KBM-7 (cell line): ENCODE measurements at places on chromosomes 6 and 20.

GRCh38 chr20:36784900-36785299, 11.3 kb upstream of the DSN1 start:
- DNase-seq: no peak

DNA sequence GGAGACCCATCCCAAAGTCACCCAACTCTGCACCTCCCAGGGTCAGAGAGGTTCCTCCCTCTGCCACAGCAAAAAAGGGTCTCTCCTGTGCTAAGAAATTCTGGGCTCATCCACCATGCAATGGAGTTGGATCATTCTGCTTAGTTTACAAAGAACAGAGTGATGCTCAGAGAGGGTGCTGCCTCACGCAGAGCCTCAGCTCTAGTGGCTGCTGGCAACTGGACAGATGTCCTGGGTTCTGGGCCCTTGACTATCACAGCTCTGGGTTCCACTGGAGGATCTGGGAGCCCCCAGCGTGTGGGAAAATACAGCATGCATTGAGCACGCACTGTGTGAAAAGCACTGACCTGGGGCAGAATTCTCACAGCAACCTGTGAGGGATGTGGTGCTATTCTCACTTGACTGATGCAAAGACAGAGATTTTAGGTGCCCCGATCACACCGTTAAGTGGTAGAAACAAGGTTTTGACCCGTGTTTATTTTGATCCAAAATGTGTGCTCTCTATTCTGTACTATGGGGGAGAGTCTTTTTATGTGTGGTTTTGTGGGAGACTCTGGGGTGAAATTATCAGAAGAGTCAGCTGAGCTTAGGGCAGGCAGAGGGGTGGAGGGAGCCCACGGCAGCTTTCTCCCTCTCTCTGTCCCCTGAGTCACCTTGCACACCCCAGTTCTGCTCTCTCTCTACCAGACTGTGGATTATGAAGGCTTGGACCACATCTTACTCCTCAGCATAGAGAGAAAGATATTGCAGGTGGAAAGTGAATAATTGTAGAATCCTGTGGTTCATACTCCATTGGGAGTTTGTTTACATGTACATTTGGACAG, 19.9 kb downstream of the TREML4 start:
- no peak for DNase-seq

- DNase-seq: no peak
Measured at GRCh38 chr6:117530467-117531242, 48.2 kb downstream of the DCBLD1 start.

- no peak for DNase-seq
Measured at GRCh38 chr6:134634466-134634865, 315.4 kb downstream of the ALDH8A1 start.

- no peak for DNase-seq
Measured at GRCh38 chr6:148530976-148531375, 188.3 kb downstream of the SASH1 start.

GRCh38 chr6:133817460-133818047, 71.4 kb upstream of the TCF21 start:
- DNase-seq: peak; percentile 19

DNA sequence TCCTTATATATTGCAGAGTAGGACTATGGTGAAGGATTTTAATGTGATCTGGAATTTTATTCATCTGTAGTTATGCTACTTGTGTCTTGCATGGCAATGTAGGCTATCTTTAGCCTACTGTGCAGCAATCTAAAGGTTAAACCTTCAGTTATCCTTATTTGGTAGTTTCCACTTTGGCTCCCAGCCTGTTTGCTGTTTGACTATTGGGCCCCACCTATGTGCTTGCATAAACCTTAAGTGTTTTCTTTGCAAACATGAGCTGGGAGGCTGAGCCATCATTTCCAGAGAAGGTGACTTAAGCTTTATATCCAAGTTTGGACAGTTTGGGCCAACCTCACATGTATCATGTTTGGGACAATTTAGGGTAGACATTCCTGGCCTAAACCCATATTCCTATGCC, 537.5 kb downstream of the BTBD3 start:
- DNase-seq: no peak

GRCh38 chr20:53581444-53582250, 12.0 kb downstream of the ZNF217 start:
- DNase-seq: peak; percentile 31

DNA sequence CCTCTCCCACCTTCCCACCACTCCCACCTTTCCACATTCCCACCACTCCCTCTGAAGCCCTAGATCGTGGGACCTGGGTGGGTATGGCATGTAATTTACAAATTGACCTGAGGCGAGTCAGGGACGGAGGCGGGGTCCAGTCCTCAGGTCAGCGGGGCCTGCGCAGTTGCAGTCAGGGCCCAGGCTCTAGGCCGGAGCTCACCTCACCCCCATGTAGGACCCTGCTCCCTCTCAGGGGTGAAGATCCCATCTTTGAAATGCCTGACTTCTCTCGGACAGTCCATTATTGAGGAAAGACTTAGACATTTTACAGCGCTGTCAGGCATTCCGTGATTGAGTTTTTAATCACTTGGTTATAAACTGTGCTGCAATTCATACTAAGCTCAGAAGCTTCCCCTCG, 10.5 kb downstream of the THBS2 start:
- DNase-seq: no peak

GRCh38 chr6:108598305-108598863, 37.7 kb downstream of the FOXO3 start:
- DNase-seq: peak; percentile 73

GRCh38 chr20:24277196-24277595, 192.2 kb upstream of the SYNDIG1 start:
- no peak for DNase-seq

DNA sequence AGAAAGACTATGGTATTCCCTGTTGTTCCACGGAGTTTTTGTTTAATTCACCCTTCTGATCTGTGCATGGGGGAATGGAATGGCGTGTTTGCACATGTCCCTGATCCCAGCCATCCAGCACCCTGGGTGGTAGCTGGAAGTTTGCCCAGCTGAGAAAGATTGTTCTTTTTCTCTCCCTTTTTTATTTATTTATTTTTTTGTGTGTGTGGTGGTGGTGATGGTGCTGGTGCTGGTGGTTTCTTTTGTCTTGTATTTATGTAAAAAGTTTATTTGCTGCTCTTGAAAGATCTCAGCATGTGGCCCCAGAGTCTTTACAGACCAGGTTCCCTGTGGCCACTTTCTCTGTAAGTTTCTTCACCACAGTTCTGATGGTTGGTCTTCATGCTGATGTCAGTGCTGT, 372.6 kb downstream of the UTRN start:
- no peak for DNase-seq

GRCh38 chr6:106561686-106562405, 67.5 kb downstream of the RTN4IP1 start:
- DNase-seq: no peak

- no peak for DNase-seq
Measured at GRCh38 chr6:38495922-38496635, 143.7 kb downstream of the BTBD9 start.

DNA sequence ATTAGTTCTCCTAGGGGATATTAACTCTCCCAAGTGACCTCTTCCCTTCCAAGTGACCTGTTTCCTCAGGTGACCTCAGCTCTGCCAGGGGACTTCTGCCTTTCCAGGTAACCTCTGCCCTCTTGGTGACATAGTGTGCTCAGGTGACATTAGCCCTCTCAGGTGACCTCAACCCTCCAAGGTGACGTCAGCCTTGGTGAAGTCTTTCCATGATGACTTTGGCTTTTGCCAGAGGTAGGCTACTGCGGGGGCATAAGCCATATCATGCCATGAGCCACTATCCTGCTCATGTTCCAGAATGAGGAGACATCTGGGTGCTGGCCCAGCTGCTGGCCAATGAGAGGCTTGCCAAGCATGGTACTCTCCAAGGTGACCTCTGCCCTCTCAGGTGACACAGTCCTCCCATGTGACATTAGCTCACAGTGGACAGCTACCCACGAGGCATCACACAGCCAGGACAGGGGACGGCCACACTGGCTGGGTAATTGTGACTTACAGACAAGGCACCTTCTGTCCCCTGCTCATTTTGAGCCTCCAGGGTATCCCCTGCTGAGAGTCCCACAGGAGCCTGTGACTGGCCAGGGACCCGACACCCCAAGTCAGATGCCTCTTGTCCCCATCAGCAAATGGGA, 31.1 kb downstream of the UBD start:
- DNase-seq: no peak

DNA sequence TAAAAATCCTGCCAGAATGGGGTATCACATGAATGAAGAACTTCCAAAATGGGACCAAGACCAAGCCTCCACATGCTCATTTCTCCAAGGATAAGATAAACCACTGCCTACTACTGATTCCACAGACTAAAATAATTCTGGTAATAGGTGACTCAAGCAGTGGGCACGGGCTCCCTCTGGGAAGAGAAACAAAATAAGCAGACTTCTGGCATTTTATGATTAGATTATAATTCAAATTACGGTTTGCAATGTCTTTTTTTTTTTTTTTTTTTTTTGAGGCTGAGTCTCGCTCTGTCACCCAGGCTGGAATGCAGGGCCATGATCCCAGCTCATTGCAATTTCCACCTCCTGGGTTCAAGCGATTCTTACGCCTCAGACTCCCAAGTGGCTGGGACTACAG, 16.0 kb downstream of the UQCC1 start:
- no peak for DNase-seq

- DNase-seq: no peak
Measured at GRCh38 chr6:128069188-128069587, 168.3 kb upstream of the THEMIS start.

- DNase-seq: peak; percentile 39
Measured at GRCh38 chr6:36851626-36852025, 12.4 kb upstream of the CPNE5 start.

DNA sequence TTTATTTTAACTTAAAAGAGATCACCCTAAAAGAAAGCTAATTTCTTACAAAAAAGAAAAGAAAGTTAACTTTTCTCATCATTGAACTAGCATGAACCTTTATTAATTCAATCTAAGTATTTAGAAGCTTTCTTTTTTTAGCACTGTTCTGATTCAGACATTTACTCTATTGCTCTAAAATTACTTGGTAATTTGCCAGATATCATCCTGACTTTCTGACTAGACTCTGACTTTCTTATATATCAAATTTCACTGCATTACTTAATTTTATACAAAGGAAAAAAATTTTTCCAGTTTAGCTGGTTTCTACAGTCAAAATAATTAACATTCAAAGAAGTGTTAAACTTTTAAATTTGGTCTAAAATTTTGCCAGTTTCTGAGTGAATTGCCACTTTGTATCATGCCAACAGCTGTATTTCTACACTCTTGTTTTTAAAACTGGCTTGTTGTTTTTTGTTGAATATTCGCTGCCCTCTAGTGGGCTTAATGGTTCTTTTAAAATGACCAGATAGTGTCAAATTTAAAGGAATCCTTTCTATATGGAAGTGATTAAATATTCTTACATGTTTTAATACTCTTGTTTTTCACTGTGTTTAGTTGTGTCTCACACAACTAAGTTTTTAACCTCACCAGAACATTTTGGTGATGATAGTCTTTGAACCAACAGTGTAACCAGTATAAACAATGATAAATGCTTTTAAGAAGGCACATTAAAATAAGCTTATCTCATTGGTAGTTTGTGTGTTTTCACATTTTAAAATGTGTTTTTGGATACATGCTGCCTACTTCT, 102.0 kb downstream of the POPDC3 start:
- peak; percentile 87 for DNase-seq

DNA sequence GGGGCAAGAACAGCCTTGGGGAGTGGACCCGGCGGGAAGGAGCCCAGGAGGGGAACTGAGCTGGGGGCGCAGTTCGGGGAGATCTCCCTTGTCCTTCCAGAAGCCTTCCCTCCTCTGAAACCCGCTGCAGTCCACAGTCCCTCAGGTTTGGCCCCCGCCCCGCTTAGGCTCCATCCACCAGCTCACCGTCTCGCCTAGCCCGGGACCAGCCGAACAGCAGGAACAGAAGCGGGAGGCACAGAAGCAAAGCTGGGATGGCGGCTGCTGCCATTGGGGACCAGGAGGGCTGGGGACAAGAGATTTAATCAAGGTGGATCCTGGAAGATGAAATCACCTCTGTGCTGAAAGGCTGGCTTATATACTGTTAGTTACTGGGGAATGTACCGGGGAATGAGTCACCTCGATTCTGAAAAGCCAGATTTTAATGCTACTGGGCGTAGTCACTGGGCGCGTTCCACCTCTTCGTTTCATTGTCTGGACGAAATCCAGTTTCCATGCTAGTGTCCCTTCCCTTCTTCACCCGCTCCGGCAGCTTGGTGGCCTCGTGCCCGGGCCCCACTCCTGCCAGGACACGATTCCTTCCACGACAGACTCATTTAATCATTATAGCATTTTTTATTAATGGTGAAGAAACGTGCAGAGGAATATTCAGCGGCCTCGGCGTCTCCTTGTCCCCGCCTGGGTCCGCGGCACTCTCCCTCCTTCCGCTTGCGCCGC, at the start of gene RAET1L:
Gene RAET1L (minus strand): TSS at position 332 of the 717 bp plus-strand sequence. CDS start 61 bp downstream, at position 271.
- no peak for DNase-seq

- DNase-seq: no peak
Measured at GRCh38 chr6:30836957-30837356, 47.4 kb upstream of the DDR1 start.

DNA sequence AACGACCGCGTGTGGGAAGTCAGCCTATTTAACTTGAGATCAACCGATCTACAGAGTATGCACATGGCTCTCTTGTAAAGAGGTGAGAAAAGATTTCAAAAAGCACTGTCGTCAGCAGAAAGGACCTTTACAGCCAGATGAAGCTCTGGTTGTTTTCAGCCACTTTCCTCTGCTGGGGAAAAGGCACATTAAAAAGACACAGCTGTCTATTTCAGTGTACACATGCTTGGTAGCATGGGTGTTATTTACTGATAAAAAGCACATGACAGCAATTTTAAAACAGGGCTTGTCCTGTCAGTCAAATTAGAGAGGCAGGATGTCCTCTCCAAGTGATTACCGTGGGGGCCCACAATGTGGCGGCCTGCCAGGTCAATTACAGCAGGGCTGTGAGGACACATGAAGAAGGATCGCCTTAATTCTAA, 188.9 kb downstream of the PRKN start:
- no peak for DNase-seq

DNA sequence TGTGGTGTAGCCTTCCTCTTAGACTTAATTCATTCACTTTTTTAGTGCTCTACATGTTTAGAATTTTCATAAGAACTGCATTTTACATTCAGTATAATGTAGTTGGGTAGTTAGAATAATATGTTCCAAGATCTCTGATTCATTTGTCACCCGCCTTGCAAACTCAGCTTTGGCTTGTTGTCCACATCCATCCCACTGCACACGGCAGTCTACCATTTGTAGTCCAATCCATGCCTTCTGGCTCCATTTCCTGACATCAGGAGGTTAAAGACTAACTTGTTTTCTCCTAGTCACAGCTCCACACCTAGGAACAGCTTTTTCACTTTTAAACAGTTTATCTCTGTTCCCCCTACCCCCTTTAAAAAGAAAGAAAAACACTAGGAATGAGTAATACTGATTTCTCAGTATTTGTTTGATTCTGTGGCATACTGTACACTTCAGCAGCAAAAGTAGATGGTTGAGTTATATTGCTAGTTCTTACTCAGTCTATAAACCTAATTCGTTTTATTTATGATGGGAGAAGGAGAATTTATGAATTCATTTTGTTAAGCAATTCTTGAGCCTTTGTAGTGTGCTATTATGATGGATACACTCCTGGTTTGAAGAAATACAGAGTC, 180.9 kb downstream of the ARID1B start:
- no peak for DNase-seq

DNA sequence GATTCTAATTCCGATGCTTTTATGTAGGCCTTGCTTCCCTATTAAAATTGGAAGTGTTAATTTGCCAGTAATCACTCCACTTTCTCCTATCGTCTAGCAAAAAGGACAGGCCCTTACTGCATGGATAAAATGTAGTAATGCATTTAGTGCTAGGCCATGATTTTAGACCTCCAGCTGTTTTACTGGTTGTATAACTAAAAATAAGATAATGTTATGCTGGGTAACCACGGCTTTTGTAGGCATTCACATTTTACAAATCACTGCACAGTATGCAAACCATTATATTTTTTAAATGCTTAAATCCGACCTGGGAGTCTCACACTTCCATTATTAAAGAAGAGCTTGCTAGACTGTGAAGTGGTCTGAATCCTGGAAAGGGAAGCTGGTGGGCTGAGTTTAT, 179.5 kb downstream of the TFAP2A start:
- no peak for DNase-seq
